HTR-8/SVneo (cell line): ENCODE measurements at places on chromosomes 12 and 14.

- no peak for DNase-seq
Measured at GRCh38 chr14:88962356-88962755, 137.9 kb downstream of the TTC8 start.

GRCh38 chr14:68941820-68942219 is 37.3 kb downstream of the ACTN1 start:
- DNase-seq, result peak; percentile 100

DNA sequence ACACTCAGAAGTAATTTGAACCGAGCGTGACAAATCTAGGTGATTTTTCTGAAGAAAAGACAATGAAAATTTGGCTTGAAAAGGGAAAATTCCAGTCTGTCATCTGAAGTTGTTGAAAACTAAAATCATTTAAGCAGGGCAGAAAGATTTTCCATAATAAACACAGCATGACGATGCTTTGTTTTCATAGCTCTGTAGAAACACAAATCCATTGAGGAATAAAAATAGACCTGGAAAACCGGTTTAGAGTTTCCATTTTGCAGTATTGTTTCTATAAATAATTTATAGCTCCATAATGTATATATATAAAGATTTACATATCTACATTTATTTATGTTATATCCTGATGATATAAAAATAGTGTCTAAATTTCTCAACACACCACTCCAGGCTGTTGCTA is 1918.5 kb upstream of the FLRT2 start:
- DNase-seq, result no peak

GRCh38 chr12:22765421-22766130 is 140.6 kb downstream of the ETNK1 start:
- DNase-seq, result no peak

GRCh38 chr12:127642208-127642607 is 624.8 kb upstream of the TMEM132C start:
- DNase-seq, result no peak

DNA sequence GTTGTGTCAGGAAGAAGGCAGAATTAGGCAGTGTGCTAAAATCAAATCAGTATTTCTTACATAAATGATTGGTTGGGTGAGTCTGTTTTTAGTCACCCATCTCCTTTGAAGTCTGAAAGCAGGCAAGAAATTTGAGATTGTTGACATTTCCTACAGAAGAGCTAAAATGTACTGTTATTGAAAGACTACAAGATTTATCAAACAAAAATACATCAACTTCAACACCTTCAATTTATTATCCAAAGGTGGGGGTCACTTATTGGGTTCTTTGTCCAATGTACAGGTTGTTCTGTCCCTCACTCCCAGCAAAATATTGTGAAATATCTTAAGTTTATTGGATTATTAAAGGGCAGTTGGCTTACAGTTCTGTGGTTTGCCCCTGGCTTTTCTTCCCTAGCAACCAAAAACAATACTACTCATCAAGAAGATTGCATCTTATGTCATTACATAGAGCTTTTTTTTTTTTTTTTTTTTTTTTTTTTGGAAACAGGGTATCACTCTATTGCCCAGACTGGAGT is 20.6 kb upstream of the PKP2 start:
- no peak for DNase-seq

DNA sequence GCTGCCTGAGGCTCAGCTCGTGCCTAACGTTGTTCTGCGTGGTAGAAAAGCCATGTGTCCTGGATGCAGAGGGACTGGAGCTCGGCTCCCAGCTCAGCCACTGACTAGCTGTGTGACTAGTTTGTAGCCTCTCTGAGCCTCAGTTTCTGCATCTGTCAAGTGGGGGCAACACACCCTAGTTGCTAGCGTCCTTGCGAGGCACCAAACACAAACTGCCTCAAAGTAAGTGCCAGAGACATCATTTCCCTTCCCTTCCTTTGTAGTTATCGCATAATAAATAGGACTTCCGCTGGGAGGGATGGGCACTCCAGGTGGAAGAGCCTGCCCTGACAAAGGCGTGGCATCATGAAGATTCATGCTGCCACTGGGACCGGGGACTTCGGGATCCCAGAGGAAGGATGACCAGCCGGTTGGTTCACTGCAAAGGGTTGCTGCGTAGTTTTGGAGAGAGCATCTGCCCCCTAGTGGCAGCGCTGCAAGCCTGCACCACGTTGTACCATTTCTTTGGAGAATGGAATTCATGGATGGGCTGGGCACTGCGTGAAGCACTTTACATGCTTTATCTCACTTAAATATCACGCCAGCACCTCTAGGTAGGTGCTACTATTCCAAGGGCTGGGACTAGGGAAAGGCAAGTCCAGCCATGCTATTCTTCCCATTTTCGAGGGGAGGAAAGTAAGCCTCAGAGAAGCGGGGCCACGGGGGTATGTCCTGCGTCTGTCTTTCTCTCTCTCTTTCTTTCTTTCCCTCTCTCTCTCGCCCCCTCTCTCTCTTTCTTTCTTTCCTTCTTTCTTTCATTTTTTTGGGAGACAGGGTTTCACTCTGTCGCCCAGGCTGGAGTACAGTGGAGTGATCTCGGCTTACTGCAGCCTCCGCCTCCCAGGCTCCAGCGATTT is 4.6 kb downstream of the CCDC197 start:
- DNase-seq, result peak; percentile 87

GRCh38 chr14:105647784-105648608 is 121.6 kb downstream of the TMEM121 start:
- DNase-seq, result no peak

GRCh38 chr14:65062096-65063075 is 39.9 kb downstream of the MAX start:
- DNase-seq, result no peak

GRCh38 chr14:35399083-35399937 is 5.2 kb downstream of the NFKBIA start:
- DNase-seq, result no peak

GRCh38 chr12:90423965-90424364 is 531.0 kb downstream of the CCER1 start:
- no peak for DNase-seq

DNA sequence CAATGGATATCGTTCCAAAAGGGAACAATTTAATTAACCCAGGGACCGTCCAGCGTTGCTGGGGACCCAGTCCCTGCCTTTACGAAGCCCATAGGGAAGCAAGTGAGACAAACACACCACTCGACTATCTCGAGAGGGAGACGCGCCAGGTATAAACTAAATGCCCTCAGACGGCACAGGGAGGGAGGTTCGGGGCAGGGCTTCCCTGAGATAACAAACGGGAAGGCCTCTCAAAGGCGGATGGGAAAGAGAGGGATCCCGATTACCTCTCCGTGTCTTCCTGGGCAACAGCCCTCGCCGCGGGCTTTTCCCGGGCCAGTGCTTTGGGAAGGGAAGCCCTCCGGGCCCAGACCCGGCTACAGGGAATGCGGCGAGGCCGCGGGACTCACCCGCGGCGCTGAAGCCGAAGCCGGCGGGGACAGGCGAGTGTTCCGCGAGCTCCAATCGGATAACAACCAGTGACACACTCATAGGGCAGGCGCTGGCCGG is 390 bp downstream of the BRAP start:
- peak; percentile 28 for DNase-seq

DNA sequence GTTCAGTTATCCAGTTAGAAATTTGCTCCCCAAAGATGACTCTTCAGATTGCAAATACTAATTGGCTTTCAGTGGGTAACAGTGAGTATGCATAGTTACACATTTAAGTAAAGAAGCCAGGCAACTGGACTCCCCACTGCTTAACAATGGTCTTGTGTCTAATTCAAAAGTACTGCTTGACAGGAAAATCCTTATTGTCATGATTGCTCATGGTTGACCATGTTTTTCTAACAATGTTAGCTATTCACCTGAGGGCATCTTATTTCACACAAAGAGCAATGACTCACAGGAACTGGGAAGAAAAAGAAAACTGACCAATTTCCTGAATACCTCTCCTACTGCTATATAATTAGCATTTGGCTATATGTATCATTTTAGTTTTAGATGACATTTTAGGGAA is 33.7 kb upstream of the ALG10B start:
- no peak for DNase-seq

DNA sequence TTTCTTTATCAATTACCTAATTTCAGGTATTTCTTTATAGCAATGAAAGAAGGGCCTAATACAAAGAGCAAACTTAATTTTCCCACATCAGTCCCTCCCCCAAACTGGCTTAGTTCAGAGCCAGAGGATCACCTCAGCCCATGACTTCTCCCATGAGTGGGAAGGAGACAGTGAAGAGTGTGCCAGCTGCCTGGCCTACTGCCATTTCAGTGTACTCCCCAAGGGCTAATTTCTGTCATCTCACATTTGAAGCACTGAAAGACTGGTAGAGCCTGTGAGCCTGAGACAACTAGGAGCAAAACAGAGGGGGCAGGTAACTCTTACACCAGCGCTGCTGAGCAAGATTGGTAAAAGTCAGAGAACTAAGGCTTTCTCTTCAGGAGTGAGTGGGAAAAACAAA is 29.1 kb upstream of the ADAM20 start:
- no peak for DNase-seq

GRCh38 chr12:52741375-52742195 is 35.6 kb downstream of the KRT76 start:
- peak; percentile 60 for DNase-seq

DNA sequence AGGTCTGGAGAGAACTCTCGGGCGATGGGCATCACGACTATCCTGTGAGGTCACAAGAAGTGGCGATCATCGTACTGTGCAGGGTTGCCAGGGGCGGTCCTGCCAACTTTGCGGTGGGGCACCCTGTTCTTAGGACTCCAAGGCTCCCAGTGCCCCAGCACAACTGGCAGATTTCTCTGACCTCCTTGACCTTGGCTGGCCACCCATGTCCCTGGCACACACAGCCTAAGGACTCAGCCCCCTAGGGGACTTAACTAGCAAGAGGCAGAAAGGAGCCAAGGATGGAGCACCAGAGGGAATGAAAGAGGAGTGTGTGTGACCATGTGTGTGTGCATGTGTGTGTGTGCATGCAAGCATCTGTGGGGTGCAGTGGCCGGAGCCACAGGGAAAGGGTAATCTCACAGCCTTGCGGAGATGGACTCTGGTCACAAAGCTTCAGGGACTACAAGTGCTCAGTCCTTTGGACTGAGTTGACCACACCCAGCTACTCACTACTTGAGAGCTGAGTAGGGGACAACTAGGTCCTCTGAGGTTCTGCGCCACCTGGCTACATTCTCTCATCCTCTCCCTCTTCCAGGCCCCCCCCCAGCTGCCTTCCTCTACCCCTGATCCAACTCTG is 13.7 kb downstream of the SLC48A1 start:
- no peak for DNase-seq

- DNase-seq, result peak; percentile 20
Measured at GRCh38 chr12:34363050-34363673, 340.9 kb downstream of the ALG10 start.
